ENCODE measurements at places on chromosomes 12 and 14.

- DNase-seq: no peak
Observed at GRCh38 chr14:27181333-27181732, 583.5 kb upstream of the NOVA1 start.

DNA sequence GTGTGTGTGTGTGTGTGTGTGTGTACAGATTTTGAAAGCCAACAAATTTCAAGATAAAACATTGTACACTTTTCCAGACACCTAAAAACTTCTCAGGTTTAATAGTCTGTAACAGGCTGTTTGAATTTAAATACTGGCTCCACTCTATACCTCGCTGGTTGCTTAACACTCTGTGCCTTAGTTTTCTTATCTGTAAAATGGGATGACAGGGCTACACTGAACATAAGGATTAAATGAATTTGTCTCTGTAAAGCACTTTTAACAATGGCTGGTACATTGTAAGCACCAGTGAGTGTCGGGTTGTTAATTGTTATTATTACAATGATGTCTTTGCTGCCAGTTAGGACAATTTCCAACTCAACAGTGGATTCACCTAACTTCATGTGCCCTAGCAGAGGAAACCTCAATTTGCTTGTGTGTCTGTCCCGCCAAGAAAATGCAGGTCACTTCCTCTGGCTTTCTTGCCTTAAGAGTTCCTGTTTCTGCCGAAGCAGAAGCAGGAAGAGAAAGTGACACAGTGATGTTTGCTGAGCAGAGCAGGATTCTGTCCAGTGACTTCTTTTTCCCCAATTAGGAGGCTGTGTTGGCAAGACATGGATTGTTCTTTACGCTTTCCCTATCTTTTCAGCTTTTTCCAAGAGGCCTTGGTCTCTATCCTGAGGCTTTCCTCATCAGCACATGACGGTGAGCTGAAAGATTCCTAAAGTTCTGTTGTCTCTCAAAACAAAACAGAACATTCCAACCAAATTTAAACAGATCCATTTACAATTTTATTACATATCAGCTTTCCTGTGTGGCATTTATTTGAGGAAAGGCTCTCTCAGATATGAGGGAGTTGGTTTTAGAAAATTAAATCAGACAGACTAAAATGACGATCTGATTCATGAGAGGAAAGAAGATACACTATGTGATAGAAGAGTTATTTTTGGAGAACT lies 154.1 kb upstream of the ATP2B1 start:
- peak; percentile 25 for DNase-seq

GRCh38 chr14:78690836-78691235 lies 520.7 kb downstream of the NRXN3 start:
- DNase-seq: no peak

GRCh38 chr12:111330800-111331752 lies 37.8 kb downstream of the PHETA1 start:
- DNase-seq: peak; percentile 66

- DNase-seq: no peak
Observed at GRCh38 chr12:68462803-68463202, 130.6 kb upstream of the MDM1 start.

DNA sequence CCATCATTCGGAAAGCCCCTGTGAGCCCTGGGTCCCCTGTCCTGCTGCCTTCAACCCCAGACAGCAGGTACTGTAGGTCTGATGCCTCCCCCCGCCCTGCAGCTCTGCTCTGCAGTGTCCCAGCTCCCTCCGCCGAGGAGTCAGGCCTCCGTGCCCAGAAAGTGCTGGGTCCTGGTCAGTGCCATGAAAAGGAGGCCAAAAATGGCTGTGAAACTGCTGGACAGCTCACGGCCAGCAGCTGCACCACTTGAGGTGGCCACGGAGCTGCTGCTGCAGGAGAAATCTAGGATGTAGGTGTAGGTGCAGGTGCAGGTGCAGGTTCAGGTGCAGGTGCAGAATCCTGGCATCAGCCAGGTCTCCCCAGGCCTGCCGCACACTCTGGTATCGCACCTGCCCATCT lies 196.1 kb downstream of the SLC15A4 start:
- no peak for DNase-seq

DNA sequence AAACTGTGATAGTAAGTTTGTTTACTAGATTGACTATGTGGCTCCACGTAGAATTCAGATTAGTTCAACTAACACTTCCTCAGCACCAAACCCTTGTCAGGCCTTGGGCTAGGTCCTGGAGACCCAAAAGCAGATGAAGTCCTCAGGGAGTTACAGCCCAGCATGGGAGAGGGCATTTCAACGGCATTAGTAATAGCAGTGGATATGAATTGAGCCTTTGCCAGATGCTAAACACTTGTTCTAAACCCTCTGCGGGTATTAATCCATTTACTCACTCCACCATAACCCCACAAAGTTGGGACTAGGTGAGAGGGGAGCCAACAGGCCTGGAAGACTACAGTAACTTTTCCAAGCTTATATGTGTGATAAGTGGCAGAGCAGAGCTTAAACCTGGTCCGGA lies 714.6 kb downstream of the DIO2 start:
- DNase-seq: peak; percentile 5

DNA sequence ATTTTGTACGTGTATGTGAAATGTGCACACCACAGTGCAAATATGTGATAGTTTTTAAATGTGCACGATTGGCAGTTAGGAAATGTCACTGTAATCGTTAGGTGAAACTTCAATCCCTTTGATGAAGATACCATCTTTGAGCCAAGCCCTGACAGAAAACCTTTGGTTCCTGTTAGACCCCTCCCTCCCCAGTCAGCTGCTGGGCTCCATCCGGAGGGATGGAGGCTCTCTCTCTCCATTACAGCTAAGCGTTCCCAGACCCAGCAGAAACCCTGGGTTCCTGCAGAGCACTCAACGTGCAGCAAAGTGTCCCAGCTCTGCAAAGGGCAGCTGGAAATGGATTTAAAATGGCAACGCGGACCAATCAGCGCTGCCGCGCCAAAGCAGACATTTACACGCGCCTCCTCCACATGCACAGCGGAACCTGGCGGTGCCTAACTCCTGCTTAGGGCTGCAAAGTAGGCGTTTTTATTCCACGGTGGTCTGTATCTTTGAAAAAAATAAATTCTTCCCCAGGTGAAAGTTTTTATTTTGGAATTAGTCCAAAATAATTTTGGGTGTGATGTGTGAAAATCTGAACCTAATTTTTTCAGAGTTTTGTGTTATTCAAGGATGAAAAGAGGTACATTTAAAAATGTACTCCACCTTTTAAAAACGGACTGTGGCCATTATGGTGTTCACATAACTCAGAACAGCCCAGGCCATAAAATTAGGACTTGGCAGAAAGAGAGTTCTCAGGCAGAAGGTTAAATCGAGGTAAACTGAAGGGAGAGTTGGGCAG lies 1.4 kb upstream of the HMGA2 start:
- DNase-seq: peak; percentile 28
